ENCODE measurements at places on chromosomes 2 and 18.

- DNase-seq = no peak
Observed at GRCh38 chr2:239857591-239857990, 167.6 kb downstream of the NDUFA10 start.

DNA sequence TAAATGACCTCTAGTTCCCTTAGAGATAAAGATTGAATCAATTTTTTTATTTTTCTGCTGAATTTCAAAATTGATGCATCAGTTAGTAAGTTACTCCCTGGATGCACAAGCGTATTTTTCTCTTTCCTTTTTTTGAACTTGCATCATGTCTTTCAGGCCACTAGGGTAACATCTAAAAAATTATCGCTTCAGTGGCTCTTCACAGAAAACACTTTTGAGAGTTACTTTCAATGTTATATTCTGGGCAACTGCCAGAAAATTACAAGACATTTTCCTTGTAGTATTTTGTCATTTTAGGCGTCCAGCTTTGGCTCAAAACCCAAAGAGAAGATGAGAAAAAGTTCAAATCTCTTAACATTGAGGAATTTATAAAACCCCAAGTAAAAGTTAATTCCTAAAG, 59.8 kb downstream of the DSEL start:
- DNase-seq = no peak

DNA sequence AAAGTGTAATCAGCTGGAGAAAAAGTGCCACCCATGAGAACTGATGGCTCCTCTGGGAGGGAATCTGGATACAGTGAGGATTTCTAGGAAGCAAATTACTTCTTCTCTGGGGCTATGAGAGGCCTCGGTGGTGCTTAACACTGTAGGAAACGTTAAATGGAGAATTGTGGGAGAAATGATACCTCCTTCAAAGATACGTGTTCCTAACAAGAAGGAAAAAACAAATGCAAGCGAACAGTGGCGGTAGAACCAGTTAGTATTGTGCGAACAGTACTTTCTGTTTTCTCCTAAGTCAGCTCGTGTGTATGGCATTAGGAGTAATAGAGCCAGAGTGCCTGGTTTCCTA, 587 bp upstream of the MTIF2 start:
- DNase-seq = no peak

DNA sequence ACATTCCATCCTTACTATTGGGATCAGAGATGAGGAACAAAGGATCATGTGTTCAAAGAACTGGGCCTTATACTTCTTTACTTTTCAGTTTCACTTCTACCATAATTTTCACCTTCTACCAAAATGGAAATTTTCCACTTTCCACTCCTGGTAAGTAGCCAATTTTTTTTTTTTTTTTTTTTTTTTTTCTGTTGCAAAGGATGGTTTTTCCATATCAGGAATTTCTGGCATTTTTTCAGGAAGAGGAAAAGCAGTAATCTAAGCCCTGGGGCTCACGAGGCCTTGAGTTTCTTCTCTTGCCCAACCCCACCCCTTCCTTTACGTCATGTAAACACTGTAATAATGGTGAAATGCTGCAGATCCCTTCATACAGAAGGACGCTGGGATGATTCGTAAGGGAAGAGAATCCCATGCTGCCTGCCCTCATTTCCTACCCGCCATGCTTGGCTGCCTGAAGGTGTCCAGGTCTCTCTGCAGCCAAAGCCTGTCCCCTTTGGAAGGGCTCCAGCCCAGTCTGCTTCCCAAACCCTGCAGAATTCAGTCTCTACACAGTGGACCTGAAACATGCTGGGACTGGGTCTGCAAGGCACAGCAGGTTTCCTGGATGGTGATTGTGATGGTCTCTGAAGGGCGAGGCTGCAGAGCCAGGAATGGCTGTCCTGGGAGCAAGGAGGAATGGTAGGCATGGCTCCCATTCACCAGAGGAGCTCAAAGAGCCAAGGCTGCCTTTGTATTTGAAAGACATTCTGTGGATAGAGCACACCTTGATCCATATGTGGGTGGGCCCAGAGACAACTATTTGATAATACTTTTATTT, 57.0 kb downstream of the EFR3B start:
- peak; percentile 63 for DNase-seq

DNA sequence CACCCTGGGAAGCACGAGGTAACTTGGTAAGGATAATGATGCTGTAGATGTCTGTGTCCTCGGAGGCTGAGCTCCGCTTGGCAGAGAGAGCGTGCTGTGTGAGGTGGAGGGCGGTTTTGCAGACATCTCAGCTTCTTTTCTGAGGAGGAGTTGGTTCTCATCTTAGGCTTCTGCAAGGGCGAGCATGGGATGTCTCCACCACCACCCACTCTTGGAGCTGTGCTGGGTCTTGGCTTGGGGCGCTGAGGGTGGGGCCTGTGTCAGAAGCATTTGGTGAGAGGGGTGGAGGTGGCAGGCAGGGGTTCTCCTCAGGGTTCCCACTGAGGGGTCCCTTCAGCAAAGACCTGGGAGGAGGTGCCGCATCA, 9.2 kb downstream of the OXER1 start:
- no peak for DNase-seq

DNA sequence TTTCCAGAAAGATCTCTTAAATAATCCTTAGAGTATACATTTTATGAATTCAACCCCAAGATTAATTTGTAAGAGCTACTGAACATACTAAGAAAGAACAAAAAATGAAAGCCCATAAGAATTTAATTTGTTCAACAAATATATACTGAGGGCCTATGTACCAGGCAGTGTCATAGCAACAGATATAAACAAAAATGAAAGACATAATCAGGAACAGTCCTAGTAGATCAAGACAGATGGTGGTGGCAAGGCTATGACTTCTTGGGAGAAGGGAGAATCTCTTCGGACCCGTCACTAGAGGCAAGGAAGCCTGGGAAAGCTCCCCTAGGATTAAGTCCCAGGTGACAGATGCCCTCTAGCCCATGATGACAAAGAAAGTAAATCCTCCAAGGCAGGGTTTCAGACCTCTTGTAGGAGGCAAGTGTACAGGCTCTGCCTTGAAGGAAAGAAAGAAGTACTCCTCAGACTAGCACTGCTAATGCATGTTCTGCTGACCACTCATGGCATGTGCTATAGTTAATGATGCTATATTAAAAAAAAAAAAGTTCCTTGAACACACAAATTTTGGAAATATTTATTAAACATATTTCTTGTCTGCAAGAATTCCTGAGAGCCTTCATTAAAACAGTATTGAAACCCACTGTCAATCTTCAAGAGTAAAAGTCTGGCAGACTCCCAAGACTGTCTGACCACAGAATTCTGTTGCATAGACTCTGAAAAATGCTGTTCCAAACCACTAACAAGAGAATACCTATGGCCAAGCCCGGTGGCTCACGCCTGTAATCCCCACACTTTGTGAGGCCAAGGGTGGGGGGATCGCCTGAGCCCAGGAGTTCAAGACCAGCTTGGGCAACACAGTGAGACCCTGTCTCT, 31.5 kb downstream of the NOL10 start:
- DNase-seq = no peak

GRCh38 chr2:131034122-131035051, 58.9 kb downstream of the FAM168B start:
- DNase-seq = no peak

- no peak for DNase-seq
Observed at GRCh38 chr2:60819155-60819862, 62.1 kb upstream of the REL start.

- DNase-seq = no peak
Observed at GRCh38 chr2:239679755-239680154, 278.9 kb upstream of the HDAC4 start.

DNA sequence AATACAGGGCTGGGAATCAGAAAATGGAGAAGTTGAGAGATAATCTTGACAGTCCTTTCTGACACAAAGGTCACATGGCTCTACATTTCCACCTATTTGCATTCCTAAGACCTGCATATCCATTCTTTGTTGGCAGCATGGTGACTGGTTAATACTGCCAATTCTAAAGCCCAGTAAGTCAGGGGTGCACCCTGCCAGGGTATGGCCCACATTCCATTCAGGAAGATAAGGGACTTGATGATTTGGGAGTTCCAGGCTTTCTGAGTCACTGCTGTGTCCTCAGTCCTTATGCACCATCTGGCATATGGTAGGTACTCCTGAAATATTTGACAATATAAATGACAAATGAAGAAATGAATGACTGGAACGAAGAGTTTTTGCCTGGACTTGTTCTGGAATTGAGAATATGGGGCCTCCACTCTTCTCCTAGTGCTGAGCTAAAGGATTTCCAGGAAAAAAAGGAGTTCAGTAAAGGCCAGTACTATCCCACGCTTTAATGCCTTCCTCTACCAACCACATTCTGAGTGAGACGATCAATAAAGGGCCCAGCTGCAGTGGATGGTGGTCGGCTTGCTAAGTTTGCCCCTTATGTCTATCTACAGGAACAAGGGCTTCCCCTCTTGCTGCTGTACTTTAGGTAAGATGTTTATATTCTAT, 31.7 kb upstream of the EIF2AK3 start:
- no peak for DNase-seq

- DNase-seq = peak; percentile 43
Observed at GRCh38 chr18:11689669-11690565, 853 bp downstream of the GNAL start.

DNA sequence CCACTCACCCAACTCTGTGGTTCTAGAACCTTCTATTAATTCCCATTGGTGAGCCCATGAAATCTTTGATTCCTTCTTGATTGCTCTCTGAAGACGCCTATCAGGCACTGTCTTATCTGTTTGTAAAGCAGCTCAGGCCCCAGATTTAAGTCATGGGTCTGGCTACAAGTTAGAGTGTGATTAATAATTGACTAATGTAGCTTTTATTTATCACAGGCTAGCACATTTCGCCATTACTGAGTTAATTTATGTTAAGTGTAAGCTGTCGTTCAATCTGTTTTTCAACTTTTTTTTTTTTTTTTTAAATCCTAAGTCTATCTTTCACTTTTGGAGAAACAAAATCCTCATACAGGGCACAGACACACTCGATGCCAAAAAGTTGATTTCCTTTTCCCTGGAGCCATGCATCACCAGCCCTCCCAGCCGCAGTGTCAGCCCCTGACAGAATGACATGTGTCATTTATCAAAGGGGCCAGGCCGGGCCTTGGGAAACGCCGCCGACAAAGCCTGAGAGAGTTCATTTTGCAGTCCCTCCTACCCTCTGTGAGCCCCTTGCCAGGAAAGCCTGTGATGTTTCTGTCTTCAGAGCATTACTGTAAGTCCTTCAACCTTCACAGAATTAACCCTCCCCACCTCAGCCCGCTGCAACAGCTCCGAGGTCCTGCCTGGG, 15.8 kb downstream of the TSHZ1 start:
- no peak for DNase-seq

GRCh38 chr2:217662984-217663602, 339.7 kb downstream of the TNS1 start:
- DNase-seq = no peak

DNA sequence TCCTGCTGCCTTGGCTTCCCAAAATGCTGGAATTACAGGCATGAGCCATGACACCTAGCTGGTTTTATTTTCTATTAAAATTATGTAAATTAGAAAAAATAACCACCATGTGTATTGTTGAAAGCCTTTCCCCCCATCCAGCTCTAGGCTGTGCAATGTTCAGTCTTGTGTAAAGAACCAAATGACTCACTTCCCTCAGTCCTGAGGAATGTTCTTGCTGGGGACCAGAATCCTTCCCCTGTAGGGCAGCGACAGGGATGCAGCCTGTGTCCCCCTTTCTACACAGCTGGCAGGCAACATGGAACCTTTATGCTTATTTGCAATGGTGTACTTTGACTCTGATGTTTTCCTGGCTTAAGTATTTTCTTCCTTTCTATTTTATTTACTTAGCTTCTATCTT, 29.4 kb downstream of the AOX1 start:
- DNase-seq = no peak

- no peak for DNase-seq
Observed at GRCh38 chr2:71880287-71880686, 267.4 kb downstream of the CYP26B1 start.

DNA sequence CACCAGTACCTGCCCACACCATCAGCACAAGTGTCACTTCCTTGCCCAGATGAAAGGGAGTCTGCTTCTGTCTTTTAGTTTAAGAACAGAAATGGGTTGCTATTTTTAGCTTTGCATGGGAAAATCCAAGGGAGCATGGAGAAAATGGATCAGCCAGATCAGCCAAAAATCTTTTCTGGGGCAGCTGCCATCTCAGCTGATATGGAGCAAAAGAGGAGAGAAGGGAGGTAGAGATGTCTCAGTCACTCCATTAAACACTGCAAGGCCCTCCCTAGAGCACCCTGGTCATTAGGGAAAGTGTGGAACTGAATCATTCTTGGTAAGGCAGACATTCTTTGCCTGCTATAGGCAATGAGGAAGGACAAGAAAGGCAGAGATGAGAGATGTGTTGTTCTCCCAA, 79.9 kb downstream of the CTAGE1 start:
- no peak for DNase-seq

- DNase-seq = no peak
Observed at GRCh38 chr2:66303471-66303870, 131.5 kb upstream of the MEIS1 start.

- no peak for DNase-seq
Observed at GRCh38 chr18:79975985-79976680, 11.7 kb downstream of the HSBP1L1 start.

DNA sequence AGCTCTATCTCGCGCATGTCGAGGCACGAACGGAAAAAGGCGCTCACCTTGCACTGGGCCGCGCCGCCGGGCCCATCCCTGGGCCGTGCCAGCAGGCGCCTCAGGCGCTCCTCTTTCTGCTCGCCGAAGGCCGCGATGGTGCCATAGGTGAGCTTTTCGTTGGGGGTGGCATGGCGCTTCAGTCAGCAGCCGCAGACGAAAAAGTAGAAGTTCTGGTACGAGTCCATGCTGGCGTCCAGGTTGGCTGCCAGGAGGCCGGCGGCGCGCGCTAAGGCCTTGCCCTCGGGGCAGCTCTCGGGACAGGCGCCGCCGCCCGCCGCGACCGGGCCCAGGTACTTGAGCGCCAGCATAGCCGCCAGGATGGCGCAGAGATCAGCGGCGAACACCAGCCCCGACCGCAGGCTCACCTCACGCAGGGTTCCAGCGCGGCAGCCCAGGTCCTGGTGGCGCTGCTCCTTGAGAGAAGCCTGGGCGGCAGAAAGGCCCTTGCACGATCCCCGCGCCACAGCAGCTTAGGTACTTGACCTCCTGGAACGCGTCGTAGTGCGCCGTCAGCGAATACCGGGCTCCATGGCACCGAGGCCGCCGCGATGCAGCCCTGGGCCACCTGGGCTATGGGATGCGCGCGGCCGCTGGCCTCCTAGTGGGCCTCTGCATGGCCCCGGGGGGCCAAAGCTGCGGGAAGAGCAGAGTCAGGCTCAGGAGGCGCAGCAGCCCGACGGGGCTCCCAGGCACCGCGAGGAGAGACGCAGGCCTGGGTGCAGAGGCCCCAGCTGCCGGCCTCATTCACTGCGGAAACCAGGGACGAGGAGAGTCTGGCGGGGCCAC, 12.8 kb downstream of the ALPG start:
- DNase-seq = no peak

Data from left cardiac atrium (tissue), 4 donors.